NB4 (cell line): ENCODE measurements at places on chromosomes 16 and 17.

- DNase-seq: no peak
These were observed 76.8 kb downstream of the ABCA8 start for GRCh38 chr17:68878226-68878885.

DNA sequence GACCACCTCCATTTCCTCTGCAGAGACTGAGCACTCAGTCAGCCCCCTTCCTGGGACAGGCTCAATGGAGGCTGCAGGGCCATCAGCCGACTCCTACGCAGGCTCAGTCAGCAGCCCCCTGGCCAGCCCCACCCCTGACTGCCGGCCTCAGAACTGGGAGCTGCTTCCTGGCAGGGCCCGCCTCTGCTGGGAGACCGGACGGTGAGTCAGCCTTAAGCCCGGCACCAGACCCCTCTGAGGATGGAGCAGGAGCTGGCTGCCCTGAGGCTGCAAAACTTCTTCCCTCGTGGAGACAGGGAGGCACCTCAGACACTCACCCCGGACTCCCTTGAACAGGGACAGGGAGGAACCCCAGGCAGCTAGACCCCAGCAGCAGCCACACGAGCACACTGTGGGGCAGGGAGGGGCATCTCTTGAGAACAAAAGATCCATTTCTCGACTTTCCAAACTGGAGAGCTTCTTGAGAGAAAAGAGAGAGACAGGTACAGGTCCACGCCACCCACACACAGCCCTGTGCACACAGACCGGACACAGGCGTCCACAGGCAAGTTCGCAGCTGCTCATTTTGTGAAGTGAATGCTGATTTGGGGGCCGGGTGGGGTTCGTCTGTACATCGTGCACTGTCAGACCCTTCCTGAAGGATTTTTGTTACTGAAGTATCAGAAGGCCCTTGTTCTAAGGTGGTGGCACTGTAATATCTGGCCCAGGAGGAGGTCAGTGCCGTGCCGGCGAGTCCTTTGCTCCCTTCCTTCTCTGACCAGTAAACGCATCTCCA lies 1.3 kb upstream of the TUBB3 start:
- peak; percentile 97 for DNase-seq

DNA sequence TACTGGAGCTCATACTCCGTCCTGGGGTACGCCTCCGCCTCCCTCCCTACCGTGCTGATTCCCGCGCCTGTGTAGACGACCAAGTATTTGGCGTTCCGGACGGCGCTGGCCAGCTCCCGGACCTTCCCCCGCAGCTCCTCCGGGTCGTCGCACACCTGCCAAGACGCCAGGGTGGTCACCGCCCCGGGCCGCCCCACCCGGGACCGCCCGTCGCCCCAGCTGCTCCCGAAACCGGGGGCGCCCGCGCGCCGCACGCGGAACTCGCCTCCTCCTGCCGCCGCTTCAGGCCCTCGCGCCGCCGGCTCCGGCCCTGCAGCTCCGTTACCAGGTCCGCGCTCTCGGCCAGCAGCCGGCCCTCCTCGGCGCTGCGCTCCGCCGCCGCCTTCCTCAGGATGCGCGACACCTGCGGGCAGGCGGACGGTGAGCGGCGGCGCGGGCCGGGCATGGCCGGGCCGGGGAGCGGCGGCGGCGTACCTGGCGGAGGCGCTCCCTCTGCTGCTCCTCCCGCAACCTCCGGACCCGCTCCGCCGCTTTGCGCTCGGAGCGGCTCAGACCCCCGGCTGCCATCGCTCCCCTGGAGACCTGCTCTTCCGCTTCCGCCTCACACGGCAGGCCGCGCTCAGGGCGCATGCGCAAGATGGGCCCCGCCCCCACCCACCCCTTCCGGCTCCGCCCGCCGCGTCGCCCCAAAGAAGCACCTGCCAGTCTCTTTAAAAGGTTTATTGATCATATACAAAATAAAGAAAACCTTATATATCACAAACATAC lies at the start of gene SIRT7:
Gene SIRT7, minus strand, starts transcription at position 612 of the 768 bp plus-strand sequence. Its CDS starts 45 bp downstream, at position 567.
- peak; percentile 82 for DNase-seq

- DNase-seq: peak; percentile 49
These were observed at the start of gene RHBDL1 for GRCh38 chr16:674968-675883. Gene RHBDL1 (plus strand): TSS chr16:675671. CDS start chr16:675791, 120 bp downstream.

DNA sequence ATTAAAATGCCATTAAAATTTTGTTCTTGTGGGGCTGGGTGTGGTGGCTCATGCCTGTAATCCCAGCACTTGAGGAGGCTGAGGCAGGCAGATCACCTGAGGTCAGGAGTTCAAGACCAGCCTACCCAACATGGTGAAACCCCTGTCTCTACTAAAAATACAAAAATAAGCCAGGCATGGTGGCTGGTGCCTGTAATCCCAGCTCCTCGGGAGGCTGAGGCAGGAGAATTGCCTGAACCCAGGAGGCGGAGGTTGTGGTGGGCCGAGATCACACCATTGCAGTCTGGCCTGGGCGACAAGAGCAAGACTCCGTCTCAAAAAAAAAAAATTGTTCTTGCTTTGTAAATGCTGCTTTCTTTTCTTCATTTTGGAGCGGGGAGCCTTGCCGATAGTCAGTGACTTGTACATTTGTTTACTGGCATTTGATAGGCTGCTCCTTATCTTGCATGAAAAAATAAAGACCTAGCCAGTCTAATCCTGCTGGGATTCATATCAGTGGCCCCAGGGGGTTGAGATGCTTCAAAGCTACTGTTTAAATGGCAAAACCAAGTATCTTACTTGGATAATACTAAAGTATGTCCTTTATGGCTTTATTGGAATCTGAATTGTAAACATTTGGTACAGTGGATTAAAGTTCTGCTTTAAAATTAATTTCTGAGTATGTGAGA lies 3.3 kb upstream of the CLTC start:
- no peak for DNase-seq

- no peak for DNase-seq
These were observed 539 bp upstream of the GABARAPL2 start for GRCh38 chr16:75565640-75566039.

DNA sequence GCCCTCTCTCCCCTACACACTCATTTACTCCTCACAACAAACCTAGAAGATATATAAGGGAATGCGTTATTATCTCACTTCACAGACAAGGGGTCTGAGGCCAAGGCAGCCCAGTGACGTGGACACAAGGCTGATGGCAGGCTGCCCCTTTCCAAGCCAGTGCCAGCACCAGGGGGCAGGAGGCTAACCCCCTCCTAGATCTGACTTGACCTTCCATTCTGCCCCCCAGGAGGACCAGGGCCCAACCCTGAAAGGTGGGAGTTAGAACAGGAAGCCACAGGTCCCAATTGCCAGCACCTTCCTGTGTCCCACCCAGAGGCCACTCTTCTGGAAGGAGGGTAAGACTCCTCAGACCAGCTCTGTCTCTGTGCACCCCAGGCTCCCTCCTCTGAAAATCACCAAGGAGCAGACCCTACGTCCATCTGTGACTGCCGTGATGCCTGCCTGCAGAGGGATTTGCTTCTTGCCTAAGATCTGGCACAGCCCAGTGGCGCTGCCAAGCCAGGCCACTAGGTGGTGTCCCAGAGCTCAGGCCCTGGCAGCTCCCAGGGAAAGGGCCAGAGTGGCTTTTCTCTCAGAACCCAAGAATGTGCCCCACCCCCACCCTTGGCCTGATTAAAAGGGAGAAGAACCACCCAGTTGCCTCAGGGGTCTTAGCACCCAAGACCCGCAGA lies 42.4 kb upstream of the MRPS23 start:
- peak; percentile 83 for DNase-seq

DNA sequence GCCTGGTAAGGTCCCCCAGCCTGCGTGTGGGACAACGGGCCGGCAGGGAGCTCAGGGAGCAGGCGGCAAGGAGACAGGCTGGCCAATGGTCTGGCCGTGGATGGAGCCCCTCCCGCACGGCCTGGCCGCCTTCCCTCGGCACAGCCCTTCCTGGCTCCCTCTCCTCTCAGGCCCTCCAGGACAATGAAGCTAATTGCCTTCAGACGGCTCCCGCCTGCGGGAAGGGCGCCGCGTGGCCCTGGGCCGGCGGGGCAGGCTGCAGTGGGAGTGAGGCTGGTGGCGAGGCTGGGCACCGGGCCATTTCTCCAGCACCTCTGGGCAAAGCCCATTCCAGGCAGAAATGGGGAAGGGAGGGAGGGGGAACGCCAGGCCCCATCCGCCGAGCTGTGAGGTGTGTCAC lies 50.9 kb downstream of the ENGASE start:
- no peak for DNase-seq

DNA sequence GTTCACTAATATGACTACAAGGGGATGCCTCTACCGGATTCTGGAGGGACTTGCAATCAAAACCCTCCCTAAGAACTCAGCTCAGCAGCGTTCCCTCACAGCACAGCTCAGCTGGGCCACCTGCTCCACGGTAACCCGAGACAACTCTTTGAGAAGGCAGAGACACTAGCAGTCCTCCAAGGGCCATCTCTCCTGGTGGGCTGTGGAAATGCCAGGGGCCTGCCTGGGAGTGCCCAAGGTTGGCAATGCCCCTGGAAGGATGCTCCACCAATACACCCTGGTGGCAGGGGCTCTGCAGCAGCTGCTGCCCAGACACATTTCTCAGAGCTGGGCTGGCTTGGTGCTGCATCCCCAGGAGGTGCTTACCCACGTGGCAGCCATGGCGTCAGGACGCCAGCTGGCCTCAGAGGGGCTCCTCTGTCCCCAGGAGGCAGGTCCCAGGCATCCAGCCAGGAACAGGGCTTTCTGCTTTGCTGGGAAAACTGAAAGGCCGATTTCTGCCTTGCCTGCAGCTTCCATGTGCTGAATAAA lies 16.5 kb downstream of the CDIP1 start:
- no peak for DNase-seq

GRCh38 chr16:58499615-58500351 lies at the start of gene NDRG4:
Gene NDRG4 (plus strand): TSS chr16:58500143. CDS start chr16:58500249, 106 bp downstream.
- peak; percentile 59 for DNase-seq

DNA sequence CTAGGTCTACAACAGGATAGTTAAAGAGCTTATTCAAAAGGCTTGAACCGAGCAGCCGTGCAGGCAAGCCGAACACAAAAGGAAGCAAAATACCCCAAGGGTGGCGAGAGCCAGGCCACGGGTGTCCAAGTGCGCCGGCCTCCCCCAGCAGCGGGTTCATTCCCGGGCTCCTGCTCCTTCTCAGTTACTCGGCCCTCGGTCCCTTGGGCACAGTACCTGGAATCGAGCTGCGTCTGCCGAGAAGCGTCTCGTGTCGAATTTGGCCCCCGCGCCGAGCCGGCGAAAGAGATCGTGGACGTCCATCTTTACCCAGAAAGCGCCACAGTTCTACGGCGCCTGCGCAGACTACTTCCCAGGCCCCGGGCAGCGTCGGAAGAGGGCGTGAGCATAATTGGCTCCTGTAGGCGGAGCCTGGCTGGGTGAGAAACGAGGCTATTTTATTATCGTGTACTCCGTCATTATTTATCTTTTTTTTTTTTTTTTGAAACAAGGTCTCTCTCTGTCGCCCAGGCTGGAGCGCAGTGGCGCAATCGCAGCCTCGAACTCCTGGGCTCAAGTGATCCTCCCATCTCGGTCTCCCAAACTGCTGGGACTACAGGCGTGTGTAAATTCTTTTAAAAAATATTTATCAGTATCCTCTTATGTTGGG lies at the start of gene DDX52:
Gene DDX52, minus strand, starts transcription at position 329 of the 649 bp plus-strand sequence. Its CDS starts 26 bp downstream, at position 303.
- DNase-seq: peak; percentile 92

DNA sequence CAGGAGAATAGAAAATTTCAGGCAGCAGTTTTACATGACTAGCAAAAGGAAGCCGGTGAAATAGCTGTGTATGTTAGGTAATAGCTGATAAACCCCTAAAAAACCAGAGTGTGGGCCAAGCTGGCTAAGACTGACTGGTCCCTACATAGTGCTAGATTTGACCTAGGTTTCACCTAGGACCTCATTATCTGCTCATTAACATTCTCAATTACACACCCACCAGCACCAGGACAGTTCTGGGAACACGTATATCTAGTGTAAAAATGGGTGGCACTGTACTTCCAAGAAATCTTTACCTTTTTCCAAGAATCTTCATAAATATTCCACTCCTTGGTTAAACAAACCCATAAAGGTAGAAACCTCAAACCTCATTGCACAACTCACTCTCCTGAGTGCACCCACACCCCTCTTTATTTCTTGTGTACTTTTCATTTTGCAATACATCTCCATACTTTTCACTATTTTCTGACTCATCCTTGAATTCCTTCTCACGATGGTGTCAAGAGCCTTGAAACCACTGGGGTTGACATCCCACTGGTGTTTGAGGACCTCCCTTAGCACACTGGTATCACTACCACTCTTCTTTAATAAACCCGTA lies 262.7 kb upstream of the KCNJ16 start:
- no peak for DNase-seq

- DNase-seq: peak; percentile 100
These were observed 83.4 kb downstream of the GAS7 start for GRCh38 chr17:10114931-10115535.

DNA sequence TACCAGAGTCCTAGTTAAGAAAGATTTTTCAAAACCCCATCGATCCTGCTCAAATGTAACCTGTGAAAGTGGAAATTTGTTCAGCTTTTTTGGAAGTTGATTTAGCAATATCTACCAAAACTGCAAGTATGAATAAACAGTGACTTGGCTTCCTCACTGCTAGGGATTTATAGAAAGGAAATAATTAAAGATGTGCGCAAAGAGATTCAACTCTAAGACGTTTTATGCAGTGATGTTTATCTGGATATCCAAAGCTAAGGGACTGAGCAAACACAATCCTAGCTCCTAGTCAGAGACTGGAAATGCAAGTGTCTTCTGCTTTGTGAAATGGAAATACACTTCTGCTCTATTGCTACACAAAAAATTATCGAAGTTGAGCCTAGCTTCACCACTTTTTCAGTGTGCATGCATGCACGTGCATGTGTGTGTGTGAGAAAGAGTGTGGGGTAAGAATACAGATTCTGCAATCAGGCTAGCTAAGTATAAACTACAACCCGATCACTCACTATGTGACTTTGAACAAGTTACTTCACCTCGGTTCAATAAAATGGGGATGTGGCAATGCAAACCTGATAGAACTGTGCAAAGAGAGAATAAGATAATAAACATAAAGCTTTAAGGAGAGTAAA lies 52.1 kb upstream of the FOXF1 start:
- no peak for DNase-seq

DNA sequence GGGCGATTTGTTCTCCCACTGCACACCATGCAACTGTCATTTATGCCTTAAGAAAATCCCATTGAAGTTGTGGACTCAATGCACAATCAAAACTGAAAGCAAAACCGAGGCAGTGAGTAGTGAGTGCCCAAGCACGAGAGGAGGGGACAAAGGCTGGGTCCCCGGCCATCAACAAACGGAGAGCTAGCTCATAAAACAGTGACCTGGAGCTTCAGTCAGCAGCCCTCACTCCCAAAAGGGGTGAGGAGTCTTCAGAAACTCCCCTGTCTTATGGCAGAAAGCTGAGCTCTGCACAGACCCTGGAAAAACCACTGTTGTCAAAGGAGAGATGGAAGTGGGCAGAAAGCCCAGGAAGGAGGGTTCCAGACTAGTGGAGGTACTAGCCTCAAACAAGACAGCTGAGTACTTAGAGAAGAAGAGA lies 96.9 kb downstream of the ADCY9 start:
- peak; percentile 24 for DNase-seq

GRCh38 chr16:66134875-66135274 lies 231.6 kb upstream of the CDH5 start:
- no peak for DNase-seq

DNA sequence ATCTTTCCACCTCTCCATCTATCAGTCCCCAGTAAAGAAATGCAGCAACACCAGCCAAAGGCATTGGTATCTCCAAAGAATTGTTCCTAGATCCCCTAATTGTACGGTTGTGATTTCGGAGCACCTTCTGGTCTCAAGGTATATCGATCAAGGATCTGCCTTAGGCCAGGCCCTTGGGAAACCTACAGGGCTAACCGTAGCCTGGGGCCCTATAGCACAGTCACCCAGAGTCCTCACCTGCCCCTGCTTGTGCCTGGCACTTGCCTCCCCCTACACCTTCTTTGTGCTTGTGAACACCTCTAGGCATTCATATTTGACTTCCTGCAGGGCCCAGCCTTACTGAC lies 16.8 kb upstream of the AURKB start:
- no peak for DNase-seq

- no peak for DNase-seq
These were observed 8.8 kb downstream of the CTRB2 start for GRCh38 chr16:75198135-75198600.

GRCh38 chr17:75808905-75809621 lies 24.5 kb downstream of the UNK start:
- peak; percentile 77 for DNase-seq
